Stimulated activated CD8-positive, alpha-beta memory T cell treated with anti-CD3 and anti-CD28 coated beads, Interleukin-15, amount 100 ng/mL, for 48 hours (primary cell): ENCODE measurements at places on chromosomes 2 and 18.

DNA sequence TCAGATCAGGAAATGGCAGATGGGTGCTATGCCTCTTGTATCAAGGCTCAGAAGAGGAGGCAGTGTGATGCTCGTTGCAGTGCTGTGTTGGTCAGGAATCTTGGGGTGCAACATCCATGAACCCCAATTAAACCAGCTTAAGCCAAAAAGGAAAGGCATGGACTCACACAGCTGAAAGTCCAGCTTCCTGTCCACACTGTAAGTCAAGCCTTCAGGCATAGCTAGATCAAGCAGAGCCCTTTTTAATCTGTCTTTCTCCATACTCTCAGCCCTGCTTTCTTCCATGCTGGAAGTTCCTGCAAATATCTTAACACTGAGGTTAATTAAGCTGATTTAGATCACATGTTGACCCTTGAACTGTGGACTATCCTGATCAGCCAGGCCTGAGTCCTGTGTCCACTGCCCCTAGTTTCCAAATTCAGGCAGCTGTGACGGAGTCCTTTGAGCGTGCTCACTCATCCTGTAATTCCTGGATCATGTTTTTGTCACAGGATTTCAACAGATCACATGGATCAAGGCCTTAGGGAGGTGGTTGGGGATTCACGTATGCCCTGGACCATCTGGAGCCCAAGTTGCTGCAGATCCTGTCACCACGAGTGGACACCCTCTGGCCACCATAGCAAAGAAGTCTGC is 4.5 kb upstream of the C2orf74 start:
- no peak for DNase-seq

- DNase-seq = no peak
Observed at GRCh38 chr2:134290358-134290757, 36.5 kb downstream of the MGAT5 start.

DNA sequence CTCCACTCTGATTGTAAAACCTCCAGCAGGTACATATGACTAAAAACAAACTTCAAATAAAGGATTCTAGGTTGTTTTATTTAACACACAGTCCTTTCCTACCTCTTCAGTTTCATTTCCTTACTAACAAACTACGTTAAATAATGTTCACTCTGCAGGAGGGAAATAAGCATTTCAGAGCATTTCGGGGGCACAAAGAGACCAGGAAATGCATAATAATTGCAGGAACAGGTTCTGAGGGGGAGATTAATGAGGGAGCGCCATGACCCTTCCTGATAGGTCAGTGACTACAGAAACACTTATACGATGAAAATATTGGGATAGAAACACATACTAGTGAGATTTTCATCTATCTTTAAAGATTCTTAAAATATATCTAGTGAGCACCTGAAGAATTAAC is 416.6 kb downstream of the NRXN1 start:
- DNase-seq = no peak

DNA sequence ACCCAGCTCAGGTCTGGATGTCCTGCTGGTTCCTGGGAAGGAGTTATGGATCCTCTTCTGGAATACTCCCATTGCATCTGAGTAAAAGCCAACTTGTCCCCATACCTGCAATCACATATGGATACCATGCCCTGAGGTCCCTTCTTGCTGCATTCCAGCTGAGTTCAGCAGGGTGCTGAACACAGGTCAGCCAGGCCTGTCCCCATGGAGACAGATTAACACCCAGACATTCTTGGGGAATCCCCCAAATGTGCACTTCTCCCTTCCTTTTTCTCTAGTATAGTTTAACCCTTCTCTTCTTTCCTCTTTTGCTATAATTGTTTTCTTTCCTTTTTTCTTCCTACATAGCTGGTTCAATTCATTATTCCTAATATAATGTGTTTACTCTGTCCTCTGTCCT is 799.6 kb upstream of the HS6ST1 start:
- DNase-seq = no peak

DNA sequence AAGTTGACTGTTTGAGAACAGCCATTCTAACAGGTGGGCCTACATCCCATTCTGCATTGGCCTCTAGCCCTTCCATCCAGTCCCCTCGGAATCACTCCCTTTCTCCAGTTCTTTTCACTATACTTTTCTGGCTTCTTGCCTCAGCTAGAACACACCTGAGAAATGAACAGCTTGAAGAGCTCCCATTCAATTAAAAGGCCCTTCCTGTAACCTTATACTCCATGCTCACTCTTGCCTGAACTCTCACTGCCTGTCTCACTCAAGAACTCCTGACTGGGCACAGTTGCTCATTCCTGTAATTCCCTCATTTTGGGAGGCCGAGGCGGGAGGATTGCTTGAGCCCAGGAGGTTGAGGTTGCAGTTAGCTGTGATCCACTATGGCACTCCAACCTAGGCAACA is 23.6 kb downstream of the CHRNA1 start:
- no peak for DNase-seq

DNA sequence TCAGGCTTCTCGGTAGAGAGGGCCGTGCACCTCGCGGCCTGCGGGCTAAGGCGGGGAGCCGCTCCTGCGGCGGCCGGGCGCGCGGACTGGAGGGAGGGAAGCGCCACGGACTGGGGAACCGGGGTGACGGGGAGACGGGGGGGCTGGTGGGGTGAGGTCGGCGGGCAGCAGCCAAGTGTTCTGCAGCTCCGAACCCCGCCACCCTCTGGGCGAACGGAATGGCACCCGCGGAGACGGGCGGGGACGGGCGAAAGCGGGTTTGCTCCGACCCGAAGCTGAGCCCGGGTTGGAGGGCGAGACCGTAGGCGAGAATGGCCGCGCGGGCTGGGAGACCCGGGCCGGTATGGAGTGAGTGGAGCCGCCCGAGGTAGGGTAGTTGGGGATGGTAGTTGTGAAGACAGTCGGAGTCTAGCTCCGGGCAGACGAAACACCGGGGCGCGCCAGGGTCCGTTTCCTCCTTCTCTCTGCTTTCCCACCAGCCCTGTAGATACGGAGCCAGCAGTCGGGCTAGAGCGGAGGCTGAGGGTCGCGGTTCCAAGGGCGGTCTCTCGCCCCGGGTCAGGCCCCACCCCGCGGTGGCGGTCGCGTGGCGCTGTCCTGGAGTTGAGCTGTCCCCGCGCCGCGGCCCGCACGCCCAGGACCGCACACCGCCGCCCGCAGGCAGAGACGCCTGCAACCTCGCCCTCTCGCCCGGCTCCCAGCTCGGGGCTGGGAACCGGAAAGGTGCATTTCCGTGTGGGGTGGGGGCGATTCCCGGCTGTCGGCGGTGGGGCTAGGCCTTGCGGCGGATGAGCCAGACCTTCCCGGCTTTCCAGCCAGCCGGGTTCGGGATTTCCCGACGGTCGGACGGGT is 160.3 kb upstream of the SIX2 start:
- no peak for DNase-seq

- DNase-seq = no peak
Observed at GRCh38 chr2:210132239-210132638, 39.0 kb downstream of the KANSL1L start.

DNA sequence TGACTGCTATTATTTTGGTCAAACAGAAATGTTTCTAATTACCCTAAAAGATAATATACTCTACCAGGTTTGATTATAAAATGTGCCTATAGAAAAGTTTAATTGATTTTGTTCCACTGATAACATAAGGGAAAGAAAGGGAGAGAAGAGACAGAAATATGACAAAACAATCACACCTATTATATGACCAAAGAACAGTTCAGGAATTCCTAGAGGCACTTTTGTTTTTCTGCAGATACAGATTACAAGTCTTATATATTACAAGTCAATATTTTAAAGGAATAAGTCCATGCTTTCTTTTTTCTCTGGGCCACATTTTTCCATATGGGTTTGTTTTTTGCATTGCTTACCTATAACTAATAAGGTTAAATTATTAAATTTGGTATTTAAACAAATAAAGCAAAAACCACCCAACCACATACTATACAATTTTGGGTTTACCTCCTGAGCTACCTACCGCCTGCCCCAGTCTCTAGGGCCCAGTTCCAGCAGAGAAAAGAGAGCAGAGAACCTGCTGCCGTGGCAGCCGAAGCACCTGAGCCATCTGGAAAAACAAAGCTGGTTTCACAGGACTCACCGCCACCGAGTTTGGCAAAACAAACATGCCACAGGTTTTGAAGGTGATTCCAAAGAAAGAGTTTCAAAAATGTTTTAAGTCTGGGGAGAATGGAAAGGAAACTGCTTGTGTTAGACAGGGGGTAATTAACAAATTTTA is 92.1 kb downstream of the DYM start:
- DNase-seq = no peak

- no peak for DNase-seq
Observed at GRCh38 chr2:168519534-168520308, 63.6 kb downstream of the CERS6 start.

- DNase-seq = no peak
Observed at GRCh38 chr2:195470622-195471021, 186.4 kb upstream of the SLC39A10 start.

GRCh38 chr2:134148172-134148571 is 105.7 kb upstream of the MGAT5 start:
- no peak for DNase-seq

DNA sequence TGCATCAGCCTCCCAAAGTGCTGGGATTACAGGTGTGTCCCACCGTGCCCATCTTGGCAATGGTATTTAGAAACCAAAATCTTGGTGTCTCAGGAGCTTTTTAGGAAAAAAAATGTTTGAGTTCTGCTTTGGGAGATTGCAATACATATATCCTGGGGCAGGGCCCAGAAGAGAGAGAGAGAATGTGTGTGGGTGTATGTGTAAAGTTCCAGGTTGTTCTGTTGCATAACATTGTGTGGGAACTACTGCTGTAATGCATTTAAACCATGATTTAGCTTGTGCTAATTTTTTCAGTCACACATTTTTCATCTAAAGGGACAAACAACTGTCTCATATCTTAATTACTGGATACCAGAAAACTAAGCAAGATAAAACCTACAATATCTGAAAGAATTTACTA is 70.8 kb upstream of the NABP1 start:
- no peak for DNase-seq

DNA sequence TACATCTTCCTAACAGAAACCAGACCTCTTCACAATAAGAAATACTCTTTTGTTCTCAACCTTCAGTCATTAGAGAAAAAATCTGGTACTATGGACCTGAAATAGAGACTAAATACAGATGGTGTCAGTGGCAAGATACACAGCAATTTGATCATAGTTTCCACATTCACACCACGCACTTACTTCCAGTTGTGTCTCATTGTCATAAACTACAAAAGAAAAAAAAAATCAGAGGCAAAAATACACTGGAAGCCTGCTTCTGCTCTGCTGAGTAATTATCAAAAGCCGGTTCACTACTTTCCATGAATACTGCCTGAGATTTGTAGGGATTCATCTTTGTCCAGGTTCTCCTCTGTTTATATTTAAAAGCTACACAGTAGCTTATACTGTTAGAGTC is 182.6 kb downstream of the PID1 start:
- DNase-seq = no peak

GRCh38 chr18:4453874-4454536 is 1.1 kb downstream of the DLGAP1 start:
- no peak for DNase-seq

- DNase-seq = no peak
Observed at GRCh38 chr18:57660961-57661360, 39.3 kb upstream of the NARS1 start.

DNA sequence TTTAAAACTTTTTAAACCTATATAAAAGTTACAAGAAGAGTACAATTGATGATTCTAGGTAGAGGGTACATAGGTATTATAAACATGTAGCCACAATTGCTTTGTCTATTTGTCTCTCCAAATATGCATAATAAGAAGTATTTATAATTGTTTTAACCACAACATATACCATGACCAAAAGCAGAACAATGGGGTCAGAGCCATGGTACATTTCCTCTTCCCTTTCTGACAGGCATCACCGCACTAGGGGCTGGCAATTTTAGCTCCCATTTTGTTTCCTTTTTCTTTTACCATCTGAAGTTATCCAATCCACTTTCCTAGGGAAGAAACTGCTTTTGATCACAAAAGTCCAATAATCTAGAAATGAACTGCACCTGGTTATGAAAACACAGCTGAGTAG is 49.3 kb downstream of the TMX3 start:
- no peak for DNase-seq

GRCh38 chr18:42365591-42365990 is 410.6 kb downstream of the PIK3C3 start:
- DNase-seq = no peak

- no peak for DNase-seq
Observed at GRCh38 chr2:183063083-183063482, 15.5 kb upstream of the DUSP19 start.

DNA sequence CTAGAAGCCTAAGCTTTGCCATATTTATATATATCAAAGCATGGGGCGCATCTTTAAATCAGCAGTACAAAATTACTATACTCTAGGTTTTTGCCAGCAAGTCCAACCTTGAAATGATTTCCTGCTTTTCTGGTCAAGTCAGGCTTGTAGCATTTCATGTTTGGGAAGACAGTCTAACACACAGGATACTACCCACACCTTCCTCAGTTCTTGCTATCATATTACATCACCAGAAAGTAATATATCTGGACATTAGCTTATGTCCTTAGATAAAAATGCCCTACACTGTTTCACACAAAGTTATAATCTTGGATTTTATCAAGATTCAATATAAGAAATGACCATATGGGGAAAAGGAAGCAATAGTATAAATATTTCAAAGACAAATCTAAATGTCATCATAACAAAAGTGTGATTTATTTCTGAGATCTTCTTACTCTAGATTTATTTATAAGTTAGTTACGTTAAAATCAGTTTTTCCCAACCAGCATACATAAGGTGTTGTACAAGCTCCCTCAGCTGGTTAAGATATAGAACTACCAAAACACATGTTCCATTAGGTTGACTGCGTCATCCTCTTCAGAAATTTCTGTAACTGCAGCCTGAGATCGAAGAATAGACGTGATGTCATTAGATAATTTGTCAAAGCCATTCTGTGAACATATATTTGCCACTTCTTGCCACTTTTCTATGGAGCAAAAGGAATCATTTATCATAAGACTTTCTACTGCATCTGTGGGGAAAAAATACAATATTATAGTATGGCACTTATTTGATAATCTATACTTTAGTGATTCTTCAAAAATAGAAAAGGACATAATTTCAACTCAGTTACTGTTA is 56.6 kb downstream of the CLHC1 start:
- DNase-seq = no peak

DNA sequence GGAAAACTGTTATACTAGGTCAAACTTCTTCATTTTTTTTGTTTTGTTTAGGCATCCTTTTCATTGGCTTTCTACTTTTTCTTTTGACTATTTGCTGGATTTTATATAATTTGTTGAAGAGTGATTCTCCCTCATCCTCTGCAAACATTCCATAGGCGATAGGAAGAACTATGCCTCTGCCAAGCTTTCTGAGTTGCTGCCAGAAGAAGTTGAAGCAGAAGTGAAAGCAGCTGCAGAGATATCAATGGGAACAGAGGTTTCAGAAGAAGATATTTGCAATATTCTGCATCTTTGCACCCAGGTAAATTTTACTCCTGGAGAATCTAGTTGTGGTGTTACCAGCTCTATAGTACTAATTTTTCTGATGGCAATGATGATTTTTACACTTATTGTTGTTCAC is 25.4 kb downstream of the NOP58 start:
- no peak for DNase-seq

- no peak for DNase-seq
Observed at GRCh38 chr2:71555798-71556454, 102.6 kb downstream of the DYSF start.
